ENCODE measurements at places on chromosomes 3 and 15. TPM values are rescaled to one million over a fixed set of nuclear protein-coding genes. Genes with fewer than 3 reads are reported as not detected.

TF gene
- 0.18 TPM for total RNA-seq

IL17RE gene
- 0.14 TPM for total RNA-seq

CHRM5 gene
- not detected for total RNA-seq

GNAT1 gene
- under 0.01 TPM for total RNA-seq

SLC28A1 gene
- not detected for total RNA-seq

ITGA11 gene
- total RNA-seq = 0.20 TPM

LRRN1 gene
- not detected for total RNA-seq

BUB1B gene
- total RNA-seq = 26.8 TPM

SEC11A gene
- 288 TPM for total RNA-seq

SLC6A1 gene
- under 0.01 TPM for total RNA-seq

CHCHD4 gene
- total RNA-seq = 20.4 TPM

CLDN18 gene
- not detected for total RNA-seq

FETUB gene
- not detected for total RNA-seq

LRRC2 gene
- total RNA-seq = 0.85 TPM

GPR160 gene
- total RNA-seq = 2.6 TPM

TEX55 gene
- not detected for total RNA-seq

AHSG gene
- total RNA-seq = not detected

IGSF10 gene
- not detected for total RNA-seq

FBXL22 gene
- total RNA-seq = 0.11 TPM

ESYT3 gene
- not detected for total RNA-seq

PPARG gene
- total RNA-seq = 6.1 TPM

MORC1 gene
- total RNA-seq = not detected

GOLGA8S gene
- 0.04 TPM for total RNA-seq

All from pulmonary artery endothelial cell (primary cell).